Neural progenitor cell (in vitro differentiated cells): ENCODE measurements at places on chromosomes 3 and 15. TPM values are rescaled to one million over a fixed set of nuclear protein-coding genes. Genes with fewer than 3 reads are reported as not detected.

GRCh38 chr3:138796761-138797160 is 38.0 kb downstream of the PIK3CB start:
- H3K4me1 ChIP-seq: no peaks in the 10 kb centered on the region
- H3K4me3 ChIP-seq: no peak overlapping the region
- no peaks in the 10 kb centered on the region for H3K27me3 ChIP-seq
- H3K36me3 ChIP-seq: no peaks in the 10 kb centered on the region
- H3K27ac ChIP-seq: no peak overlapping the region

DNA sequence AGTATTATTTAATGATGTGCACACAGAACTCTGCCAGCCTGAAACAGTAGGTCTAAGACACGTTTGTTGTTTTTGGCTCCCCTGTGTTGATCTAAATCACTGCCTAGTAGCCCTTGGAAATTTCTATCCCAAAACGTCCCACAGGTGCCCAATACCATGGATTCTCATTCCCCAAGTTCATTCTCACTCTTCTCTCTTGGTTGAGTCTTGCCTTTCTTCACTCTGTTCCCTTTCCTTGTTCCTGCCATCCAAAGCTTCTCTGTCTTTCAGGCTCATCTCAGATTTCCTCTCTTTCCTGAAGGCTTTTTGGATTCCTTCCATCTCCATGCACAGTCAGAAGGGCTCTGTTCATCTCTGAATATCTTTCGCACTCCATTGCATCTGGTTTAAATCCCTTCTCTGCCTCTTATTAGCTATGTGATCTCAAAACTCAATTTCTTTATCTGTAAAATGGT is 54.2 kb downstream of the PPARG start:
- no peaks in the 10 kb centered on the region for H3K4me1 ChIP-seq
- no peak for DNase-seq
- H3K36me3 ChIP-seq: no peaks in the 10 kb centered on the region
- H3K27me3 ChIP-seq: no peaks in the 10 kb centered on the region
- no peak overlapping the region for H3K27ac ChIP-seq

DNA sequence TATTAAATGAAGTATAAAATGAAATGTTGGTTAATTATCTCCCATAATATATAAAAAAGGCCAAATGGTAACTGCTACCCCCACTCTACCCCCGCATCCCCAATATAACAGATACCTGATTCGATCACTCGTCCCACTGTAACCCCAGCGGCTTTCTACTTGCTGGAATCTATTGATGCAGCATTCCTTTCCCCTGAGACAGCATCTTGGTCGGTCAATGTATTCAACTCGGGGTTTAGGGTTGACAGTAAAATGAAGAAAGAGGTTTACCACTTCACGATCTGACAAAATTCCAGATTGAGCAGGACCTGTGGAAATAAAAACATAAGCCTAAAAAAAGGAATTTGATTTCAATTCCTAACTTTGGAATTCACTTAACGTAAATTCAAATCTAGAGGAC is 18.6 kb upstream of the C15orf40 start:
- no peak overlapping the region for H3K27ac ChIP-seq
- H3K4me1 ChIP-seq: no peaks in the 10 kb centered on the region
- DNase-seq: peak; percentile 10

DNA sequence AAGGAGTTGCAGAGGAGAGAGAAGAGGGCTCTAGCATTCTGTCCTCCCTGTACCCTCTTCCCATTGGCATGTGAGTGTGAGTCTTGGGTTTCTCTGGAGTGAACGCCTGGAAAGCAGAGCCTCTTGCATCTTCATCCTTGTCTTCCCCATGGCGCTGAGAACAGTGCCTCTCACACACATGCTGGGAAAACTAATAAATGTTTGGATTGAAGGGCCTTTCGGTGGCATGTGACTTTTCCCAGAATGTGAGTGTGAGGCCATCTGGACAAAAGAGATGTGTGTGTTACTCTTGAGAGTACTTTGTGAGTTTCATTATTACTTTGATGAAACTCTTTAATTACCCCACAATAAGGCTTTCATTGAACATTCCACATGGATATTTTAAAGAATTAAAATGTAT is 122.3 kb downstream of the MITF start:
- no peaks in the 10 kb centered on the region for H3K36me3 ChIP-seq
- no peak overlapping the region for H3K4me3 ChIP-seq
- no peak for DNase-seq
- no peaks in the 10 kb centered on the region for H3K27me3 ChIP-seq
- H3K4me1 ChIP-seq: no peaks in the 10 kb centered on the region

DNA sequence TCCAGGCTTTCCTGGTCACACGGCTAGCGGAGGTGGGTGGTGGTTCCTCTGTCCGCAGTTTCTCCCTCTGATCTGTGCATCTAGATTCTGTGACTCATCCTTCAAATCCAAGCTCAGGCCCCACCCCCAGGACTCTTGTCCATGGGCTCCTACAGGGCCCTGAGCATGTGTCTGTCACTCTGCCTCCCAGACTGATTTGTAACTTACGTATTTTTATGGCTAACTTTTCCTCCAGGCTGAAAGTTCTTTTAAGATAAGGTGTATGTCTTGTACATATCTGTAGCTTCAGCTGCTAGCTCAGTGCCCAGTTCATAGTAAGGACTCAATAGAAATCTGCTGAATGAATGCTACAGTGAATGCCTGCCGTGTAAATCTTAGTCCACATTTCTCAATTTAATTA is 8.0 kb downstream of the ESYT3 start:
- H3K27me3 ChIP-seq: peaks cover 4% of the 10 kb centered on the region
- no peaks in the 10 kb centered on the region for H3K36me3 ChIP-seq
- H3K4me3 ChIP-seq: no peak overlapping the region
- H3K27ac ChIP-seq: no peak overlapping the region

GRCh38 chr15:44676676-44677075 is 13.2 kb upstream of the SPG11 start:
- no peak overlapping the region for H3K27ac ChIP-seq
- DNase-seq: no peak
- no peaks in the 10 kb centered on the region for H3K4me1 ChIP-seq
- no peaks in the 10 kb centered on the region for H3K27me3 ChIP-seq
- no peaks in the 10 kb centered on the region for H3K36me3 ChIP-seq
- H3K4me3 ChIP-seq: no peak overlapping the region

DNA sequence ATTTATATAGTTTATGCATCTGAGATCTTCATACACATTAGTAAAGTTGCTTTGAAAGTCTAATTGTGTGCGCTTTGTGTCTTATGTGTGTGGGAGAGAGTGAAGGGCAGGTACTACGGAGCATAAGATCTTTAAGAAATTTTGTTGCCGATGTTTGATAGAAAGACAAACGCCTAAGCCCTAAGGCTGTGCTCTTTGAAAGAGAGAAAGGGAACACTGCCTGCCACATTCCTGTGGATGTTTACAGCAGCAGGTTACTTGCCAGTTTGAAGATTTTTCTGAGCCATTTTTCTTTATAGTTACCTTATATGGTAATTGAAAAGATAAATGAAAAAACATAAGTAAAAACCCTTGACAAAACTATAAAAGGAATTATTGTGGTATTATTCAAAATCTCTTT is 17.0 kb downstream of the DTWD1 start:
- H3K36me3 ChIP-seq: peaks cover 18% of the 10 kb centered on the region
- no peaks in the 10 kb centered on the region for H3K27me3 ChIP-seq
- peaks cover 15% of the 10 kb centered on the region for H3K4me1 ChIP-seq
- DNase-seq: peak; percentile 33
- H3K27ac ChIP-seq: no peak overlapping the region

DNA sequence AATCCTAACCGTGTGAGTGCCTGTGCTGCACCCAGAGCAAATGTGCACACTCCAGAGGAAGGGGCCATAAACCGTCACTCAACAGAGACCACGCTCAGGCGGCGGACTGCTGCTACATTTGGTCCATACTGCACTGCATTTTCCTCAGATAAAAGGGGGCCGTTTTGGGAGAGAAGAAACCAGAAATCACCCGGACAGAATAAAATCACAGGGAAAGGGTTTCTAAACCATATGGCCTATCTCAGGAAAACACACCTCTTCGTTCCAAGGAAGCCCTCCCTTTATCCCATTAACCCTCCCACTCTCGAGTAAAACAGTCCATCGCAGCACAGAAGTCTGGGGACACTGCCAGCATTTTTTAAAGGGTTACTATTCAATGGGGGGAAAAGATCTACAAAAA is 7.6 kb downstream of the IL17RD start:
- no peaks in the 10 kb centered on the region for H3K36me3 ChIP-seq
- no peak overlapping the region for H3K27ac ChIP-seq
- no peak overlapping the region for H3K4me3 ChIP-seq
- H3K4me1 ChIP-seq: peaks cover 81% of the 10 kb centered on the region
- DNase-seq: no peak

DNA sequence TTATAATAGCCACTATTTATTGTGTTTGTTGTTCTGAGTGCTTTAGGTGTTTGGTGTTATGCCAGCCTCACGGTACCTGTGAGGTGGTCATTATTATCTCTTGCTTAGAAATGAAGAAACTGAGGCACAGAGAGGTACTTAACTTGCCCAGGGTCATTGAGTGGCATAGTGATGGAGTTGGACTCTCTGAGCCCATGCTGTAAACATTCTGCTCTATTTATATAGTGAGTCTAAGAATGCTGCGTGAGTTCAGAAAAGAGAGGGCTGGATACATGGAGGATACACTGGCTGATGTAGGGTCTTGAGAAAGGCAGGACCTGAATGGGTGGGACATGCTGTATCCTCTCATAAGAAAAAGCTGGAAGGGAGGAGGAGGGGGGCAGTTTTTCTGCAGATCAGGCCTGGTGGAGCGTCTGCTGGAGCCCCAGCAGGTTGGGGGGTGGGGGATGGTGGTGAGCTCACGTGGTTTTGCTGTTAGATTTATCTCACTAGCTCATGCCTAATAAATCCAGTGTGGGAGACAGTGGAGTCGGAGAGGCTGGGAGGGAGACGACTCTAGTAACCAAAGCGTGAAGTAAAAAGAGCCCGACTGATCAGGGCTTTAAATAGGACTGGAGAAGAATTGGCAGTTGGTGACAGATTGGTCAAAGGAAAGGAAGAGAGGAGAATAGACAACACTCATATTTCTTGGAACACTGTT is 16.0 kb downstream of the MED12L start:
- DNase-seq: no peak
- H3K4me1 ChIP-seq: peaks cover 13% of the 10 kb centered on the region
- H3K36me3 ChIP-seq: no peaks in the 10 kb centered on the region
- no peak overlapping the region for H3K27ac ChIP-seq

- no peaks in the 10 kb centered on the region for H3K36me3 ChIP-seq
- no peaks in the 10 kb centered on the region for H3K27me3 ChIP-seq
- DNase-seq: no peak
- H3K4me1 ChIP-seq: no peaks in the 10 kb centered on the region
- H3K4me3 ChIP-seq: no peak overlapping the region
These were observed 34.6 kb downstream of the MCTP2 start for GRCh38 chr15:94265982-94266381.

DNA sequence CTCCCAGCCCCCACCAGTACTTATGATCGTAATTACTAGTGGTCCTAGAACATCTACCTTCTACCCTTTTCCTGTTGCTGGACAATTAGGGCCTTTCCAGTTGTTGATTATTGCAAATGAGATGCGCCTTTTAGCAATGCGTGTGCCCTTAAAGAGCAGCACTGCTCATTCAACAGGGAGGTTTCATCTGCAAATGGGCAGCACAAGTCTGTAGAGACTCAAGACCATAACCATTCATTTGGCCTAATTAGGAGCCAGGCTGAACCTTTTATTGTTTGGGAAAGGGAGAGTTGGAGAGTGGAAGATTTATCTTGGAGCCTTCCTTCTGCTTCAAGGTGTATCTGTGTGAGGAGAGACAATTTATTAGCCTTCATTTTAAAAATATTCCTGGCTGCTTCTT is 42.3 kb downstream of the BOC start:
- peak overlapping the region; percentile 73 for H3K27ac ChIP-seq
- H3K27me3 ChIP-seq: no peaks in the 10 kb centered on the region
- DNase-seq: no peak
- no peak overlapping the region for H3K4me3 ChIP-seq
- peaks cover 38% of the 10 kb centered on the region for H3K4me1 ChIP-seq
- H3K36me3 ChIP-seq: peaks cover 7% of the 10 kb centered on the region

DNA sequence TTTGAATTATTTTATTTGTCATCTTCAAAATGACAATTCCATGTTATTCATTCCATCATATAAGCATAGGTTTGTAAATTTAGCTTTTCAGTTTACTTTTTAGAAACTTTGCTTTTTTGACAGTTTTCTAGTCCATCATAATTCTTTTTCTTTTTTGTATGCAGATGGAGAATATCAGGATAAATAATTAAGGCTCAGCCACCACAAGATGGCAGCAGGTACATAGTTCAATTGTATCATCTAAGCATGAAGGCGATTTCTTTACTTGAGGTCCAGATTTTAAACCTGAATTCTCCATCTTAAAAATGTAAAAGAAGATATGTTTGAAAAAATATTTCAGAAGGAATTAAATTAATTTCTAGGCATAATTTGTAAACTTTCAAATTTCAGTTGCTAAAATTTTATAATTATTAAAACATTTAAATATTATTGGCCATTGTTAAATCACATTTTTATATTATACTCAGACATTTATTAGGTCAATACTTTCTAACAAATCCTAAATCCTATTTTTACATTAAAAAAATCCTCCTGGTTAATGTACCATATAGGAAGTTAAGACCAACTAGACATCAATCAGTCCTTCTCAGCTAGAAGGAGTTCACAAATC is 15.1 kb downstream of the PLSCR5 start:
- no peaks in the 10 kb centered on the region for H3K4me1 ChIP-seq
- H3K4me3 ChIP-seq: no peak overlapping the region
- no peaks in the 10 kb centered on the region for H3K27me3 ChIP-seq
- H3K36me3 ChIP-seq: no peaks in the 10 kb centered on the region
- peak; percentile 42 for DNase-seq

GRCh38 chr3:38018296-38019266 is 10.9 kb downstream of the PLCD1 start:
- H3K4me1 ChIP-seq: no peaks in the 10 kb centered on the region
- no peak overlapping the region for H3K27ac ChIP-seq
- H3K36me3 ChIP-seq: no peaks in the 10 kb centered on the region
- H3K4me3 ChIP-seq: no peak overlapping the region

DNA sequence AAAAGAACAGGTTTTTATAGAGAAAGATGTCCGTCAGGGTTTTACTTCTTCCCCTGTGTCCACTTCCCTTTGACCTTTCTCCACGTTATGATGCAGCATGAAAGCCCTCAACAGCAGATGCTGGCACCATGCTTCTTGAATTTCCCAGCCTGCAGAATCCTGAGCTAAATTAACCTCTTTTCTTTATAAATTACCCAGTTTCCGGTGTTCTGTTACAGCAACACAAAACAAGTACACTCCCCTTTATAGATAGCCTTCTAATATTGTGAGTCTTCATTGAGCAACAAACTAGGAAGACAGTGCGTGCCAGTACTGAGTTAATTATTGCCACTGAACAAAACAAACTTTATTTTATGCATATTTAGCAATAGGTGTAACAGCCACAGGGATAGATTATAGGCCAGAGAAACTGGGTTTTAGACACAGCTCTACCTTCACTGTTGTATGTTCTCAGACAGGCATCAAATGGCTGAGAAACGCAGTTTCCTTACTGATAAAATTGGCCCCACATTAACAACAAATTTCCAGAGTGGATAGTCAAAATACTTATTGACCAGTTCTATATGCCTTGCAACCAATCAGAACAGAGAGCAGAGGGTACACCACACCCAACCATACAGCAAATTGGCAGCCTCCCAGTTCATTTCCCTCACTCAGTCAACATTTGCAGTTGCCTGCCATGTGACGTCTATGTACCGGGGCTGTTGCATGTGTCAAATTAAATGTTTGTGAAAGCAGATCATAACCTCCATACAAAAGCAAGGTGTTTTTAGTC is 14.4 kb upstream of the TBL1XR1 start:
- no peaks in the 10 kb centered on the region for H3K4me1 ChIP-seq
- no peak overlapping the region for H3K27ac ChIP-seq
- no peak for DNase-seq
- H3K4me3 ChIP-seq: no peak overlapping the region

Gene SLC7A14
- under 0.01 TPM in 1 of 2 replicates, not detected in the other for total RNA-seq

Gene KLF15
- total RNA-seq: 3.3 and 7.2 TPM in 2 replicates

Gene EFHB
- 1.7 and 2.0 TPM in 2 replicates for total RNA-seq

Gene ANKRD34C
- total RNA-seq: not detected in 2 replicates

Gene CHST13
- 0.09 and 0.34 TPM in 2 replicates for total RNA-seq

Gene COLQ
- total RNA-seq: 1.5 and 2.8 TPM in 2 replicates

Gene RARB
- total RNA-seq: 1.4 and 1.8 TPM in 2 replicates

Gene LEKR1
- 0.56 and 1.9 TPM in 2 replicates for total RNA-seq
